ENCODE measurements at places on chromosomes 13 and 19.

- no peak for DNase-seq
These were observed 55.0 kb downstream of the EFNB2 start for GRCh38 chr13:106480351-106480910.

GRCh38 chr13:110580800-110581199 is 19.3 kb upstream of the RAB20 start:
- DNase-seq: no peak

DNA sequence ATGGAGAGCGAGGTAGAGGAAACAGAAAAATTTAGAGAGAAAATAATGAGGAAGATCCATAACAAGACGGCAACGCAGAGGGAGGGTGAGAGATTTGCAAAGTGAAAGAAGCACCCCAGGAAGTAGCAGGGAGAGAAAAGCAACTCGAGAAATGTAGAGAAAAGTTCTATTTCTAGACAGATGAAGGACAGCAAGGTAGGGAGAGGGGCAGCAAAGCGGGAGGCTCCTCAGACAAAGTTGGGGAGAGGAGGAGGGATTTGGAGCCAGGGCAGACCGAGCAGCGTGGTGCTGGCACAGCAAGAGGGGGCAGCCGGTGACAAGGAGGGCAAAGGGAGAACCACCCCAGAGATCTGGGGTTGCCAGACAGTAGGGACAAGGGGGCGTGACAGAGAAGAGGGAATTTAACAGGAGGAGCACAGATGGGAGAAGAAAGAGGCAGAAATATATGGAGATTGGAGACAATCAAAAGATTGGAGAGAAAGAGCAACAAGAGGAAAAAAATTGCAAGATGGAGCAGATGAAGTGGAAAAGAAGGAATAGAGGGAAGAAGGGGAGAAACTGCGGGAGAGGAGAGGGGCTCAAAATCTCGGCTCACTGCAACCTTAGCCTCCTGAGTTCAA is 989 bp downstream of the ZNF766 start:
- peak; percentile 34 for DNase-seq

- DNase-seq: peak; percentile 12
These were observed 558 bp downstream of the MZT1 start for GRCh38 chr13:72726726-72727416.

GRCh38 chr13:100668408-100668807 is 6.2 kb downstream of the TMTC4 start:
- DNase-seq: peak; percentile 3

- no peak for DNase-seq
These were observed 8.1 kb downstream of the ISYNA1 start for GRCh38 chr19:18429717-18430416.

- no peak for DNase-seq
These were observed 72.4 kb downstream of the STK24 start for GRCh38 chr13:98504371-98504963.

GRCh38 chr19:6779206-6779605 is 6.7 kb downstream of the VAV1 start:
- no peak for DNase-seq

DNA sequence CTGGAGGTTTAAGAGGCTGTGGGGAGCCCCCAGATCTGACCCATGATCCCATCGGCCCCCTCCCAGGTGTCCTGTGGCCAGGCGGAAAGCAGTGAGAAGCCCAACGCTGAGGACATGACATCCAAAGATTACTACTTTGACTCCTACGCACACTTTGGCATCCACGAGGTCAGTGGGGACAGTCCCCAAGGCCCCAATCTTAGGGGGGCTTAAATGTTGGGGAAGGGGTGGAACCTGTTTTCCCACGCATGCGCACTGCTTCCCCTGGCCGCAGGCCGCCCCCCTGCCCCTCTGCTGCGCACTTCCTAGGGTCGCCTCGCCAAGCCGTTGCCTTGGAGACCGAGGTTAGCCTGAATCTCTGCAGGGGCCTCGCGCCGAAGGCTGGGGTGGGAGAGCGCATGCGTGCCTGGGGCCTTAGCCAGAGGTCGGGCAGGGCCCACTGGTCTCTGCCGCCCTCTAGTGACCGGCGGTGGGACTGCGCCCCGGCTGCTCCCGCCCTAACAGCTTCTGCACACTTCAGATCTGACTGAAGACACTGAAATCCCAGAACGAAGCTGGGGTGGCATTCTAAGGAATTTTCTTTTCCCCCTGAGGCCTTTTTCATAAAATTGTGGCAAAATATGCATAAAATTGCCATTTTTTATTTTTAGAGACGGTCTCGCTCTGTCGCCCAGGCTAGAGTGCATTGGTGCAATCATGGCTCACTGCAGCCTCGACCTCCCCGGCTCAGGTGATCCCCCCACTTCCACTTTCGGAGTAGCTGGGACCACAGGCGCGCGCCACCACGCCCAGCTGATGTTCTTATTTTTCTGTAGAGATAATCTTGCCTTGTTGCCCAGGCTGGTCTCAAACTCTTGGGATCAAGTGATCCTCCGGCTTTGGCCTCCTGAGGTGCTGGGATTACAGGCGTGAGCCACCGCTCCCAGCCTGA is 3.6 kb downstream of the PRMT1 start:
- peak; percentile 82 for DNase-seq

GRCh38 chr13:59363313-59363712 is 800.4 kb downstream of the DIAPH3 start:
- no peak for DNase-seq

DNA sequence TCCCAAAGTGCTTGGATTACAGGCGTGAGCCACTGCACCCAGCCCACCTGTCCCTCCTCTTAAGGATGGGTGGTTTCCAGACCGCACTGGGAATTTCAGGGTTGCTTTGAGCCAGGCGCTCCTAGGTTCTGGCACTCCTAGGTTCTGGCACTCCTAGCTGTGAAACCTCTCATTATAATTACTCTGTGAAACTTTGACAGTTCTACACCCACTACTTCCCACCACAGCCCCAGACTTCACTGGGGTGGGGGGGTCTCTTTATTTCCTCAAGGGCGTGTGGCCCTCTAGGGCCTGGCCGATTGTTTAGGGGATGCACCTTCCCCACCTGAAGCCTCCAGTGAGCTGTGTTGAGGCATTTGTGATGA is 2.3 kb upstream of the ADAMTS10 start:
- DNase-seq: peak; percentile 25

GRCh38 chr13:62598708-62599107 is 1183.1 kb upstream of the PCDH20 start:
- no peak for DNase-seq

DNA sequence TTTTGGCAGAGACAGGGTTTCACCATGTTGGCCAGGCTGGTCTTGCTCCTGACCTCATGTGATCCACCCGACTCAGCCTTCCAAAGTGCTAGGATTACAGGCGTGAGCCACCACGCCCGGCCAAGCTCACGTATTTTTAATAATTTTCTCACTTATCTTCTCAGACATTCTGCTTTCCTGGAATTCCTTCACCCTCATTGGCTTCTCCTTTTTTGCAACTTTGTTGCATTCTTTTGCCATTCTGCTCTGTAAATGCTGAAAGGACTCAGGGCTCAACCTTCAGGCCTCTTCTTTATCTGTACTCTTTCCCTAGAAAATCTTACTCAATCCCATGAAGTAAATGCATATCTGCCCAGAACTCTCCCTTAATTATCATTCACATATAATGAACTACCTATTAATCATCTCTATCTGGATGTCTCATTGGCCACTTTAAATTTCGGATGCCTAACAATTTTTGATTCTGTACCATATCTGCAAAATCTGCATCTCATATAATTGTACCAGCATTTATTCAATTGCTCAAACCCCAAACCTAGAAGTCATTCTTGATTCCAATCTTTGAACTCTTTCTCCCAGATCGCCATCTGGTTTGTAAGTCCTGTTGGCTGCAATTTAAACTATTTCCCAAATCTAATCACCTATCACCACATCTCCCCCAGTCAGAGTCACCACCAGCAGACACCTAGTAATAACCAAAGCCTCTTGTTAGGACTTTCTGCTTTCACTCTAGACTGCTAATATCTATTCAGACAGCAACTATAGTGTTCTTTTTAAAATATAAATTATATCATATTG is 18.2 kb upstream of the OXGR1 start:
- no peak for DNase-seq

GRCh38 chr19:30428844-30429243 is 56.7 kb downstream of the ZNF536 start:
- no peak for DNase-seq
